ENCODE measurements at places on chromosomes 11 and 22.
A peak's percentile ranks its signal among the peaks of the same experiment; 100 is the strongest.

GRCh38 chr11:82995754-82996398 lies 75.8 kb downstream of the RAB30 start:
- H3K4me1 ChIP-seq: no peaks in the 10 kb centered on the region
- H3K36me3 ChIP-seq: no peaks in the 10 kb centered on the region
- no peak for DNase-seq
- no peak overlapping the region for H3K4me3 ChIP-seq
- H3K27me3 ChIP-seq: no peaks in the 10 kb centered on the region
- no peak overlapping the region for H3K27ac ChIP-seq

- no peaks in the 10 kb centered on the region for H3K36me3 ChIP-seq
- no peak for DNase-seq
- no peaks in the 10 kb centered on the region for H3K27me3 ChIP-seq
- H3K4me3 ChIP-seq: no peak overlapping the region
- H3K4me1 ChIP-seq: peaks cover 15% of the 10 kb centered on the region
Measured at GRCh38 chr22:29032584-29032983, 29.0 kb downstream of the C22orf31 start.

- no peak overlapping the region for H3K27ac ChIP-seq
- peak; percentile 47 for DNase-seq
- H3K36me3 ChIP-seq: no peaks in the 10 kb centered on the region
- H3K4me3 ChIP-seq: peak overlapping the region; percentile 50
Measured at GRCh38 chr22:38843201-38843656, 599 bp downstream of the NPTXR start.

DNA sequence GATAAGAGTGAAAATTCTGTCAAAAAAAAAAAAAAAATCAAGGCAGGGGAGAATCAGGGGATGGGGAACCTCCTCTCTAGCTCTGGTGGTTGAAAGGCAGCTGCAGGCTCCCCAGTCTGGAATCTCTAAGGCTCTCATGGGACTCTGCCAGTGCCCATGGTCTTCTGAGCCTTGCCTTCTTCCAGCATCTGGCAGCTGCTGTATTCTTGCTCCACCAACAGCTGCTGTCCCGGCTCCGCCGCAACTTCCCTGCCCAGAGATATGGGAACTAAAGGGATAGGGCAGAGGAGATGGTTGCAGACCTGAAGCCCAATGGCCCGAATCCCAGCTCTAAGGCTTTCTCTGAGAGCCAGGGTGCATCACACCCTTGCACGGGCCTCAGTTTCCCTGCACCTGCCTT lies 49.5 kb upstream of the PHF21B start:
- no peaks in the 10 kb centered on the region for H3K27me3 ChIP-seq
- no peaks in the 10 kb centered on the region for H3K36me3 ChIP-seq
- no peak overlapping the region for H3K4me3 ChIP-seq
- no peak overlapping the region for H3K27ac ChIP-seq

- H3K27me3 ChIP-seq: no peaks in the 10 kb centered on the region
- H3K4me1 ChIP-seq: no peaks in the 10 kb centered on the region
- H3K4me3 ChIP-seq: no peak overlapping the region
- no peak for DNase-seq
- no peaks in the 10 kb centered on the region for H3K36me3 ChIP-seq
Measured at GRCh38 chr11:72370201-72370600, 64.1 kb downstream of the CLPB start.

- H3K4me1 ChIP-seq: no peaks in the 10 kb centered on the region
- no peak for DNase-seq
- no peaks in the 10 kb centered on the region for H3K27me3 ChIP-seq
- H3K27ac ChIP-seq: no peak overlapping the region
Measured at GRCh38 chr11:32168924-32169323, 78.0 kb downstream of the RCN1 start.

DNA sequence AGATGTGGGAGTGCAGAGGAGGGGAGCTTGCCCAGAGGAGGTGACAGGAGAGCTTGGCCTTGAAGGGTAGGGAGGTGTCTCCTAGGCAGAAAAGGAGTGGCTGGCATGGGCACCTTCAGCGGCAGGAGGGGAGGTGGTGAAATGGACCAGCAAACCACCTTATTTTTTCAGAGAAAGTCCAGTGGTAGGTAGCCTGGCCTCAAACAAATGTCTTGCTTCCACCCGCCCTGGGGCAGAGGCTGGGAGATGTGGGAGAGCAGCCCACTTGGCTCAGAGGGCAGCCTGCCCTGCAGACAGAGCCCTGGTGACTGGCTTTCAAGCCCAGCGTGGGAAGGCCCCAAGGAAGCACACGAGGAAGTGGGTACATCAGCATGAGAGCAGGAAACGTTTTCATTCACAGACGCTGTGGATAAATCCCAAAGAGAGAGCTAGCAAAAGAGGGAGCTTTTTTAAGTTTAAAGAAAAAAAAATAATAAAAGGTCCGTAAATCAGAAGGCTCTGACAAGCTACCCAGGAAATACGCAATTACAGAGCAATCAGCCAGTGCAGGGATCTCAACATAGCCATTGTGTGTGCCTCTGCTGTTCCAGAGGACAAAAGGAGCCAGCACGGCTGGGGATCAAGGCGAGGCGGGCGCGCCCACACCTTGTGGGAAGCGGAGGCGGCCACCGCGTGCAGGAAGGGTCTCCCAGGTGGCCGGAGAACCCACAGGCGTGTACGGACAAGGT lies 238.7 kb upstream of the PLET1 start:
- no peak overlapping the region for H3K4me3 ChIP-seq
- H3K4me1 ChIP-seq: peaks cover 7% of the 10 kb centered on the region
- no peaks in the 10 kb centered on the region for H3K27me3 ChIP-seq
- DNase-seq: peak; percentile 49
- H3K27ac ChIP-seq: no peak overlapping the region

DNA sequence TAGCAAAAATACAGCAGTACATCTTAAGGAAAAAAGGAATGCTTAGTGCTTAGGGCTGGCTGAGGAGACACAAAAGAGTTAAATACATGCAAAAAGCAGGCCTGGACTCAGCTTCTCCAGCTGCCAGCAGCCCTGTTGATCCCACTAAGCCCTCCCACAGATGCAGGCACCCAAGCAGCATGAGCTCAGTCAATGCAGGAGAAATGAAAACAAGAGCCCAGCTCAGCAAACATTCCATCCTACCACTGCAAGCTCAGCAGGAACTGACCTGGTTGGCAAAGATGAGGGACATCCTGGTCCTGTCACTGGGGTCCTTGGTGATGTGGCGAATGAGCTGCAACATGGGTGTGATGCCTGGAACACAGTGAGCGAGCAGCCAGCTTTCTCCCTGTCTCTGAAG lies 5.8 kb downstream of the CYB5R2 start:
- H3K4me3 ChIP-seq: no peak overlapping the region
- H3K4me1 ChIP-seq: no peaks in the 10 kb centered on the region
- no peak overlapping the region for H3K27ac ChIP-seq
- no peak for DNase-seq

GRCh38 chr11:105937331-105937730 lies 84.7 kb downstream of the MSANTD4 start:
- H3K27me3 ChIP-seq: no peaks in the 10 kb centered on the region
- H3K36me3 ChIP-seq: no peaks in the 10 kb centered on the region
- no peak overlapping the region for H3K27ac ChIP-seq
- no peak for DNase-seq
- H3K4me1 ChIP-seq: no peaks in the 10 kb centered on the region

DNA sequence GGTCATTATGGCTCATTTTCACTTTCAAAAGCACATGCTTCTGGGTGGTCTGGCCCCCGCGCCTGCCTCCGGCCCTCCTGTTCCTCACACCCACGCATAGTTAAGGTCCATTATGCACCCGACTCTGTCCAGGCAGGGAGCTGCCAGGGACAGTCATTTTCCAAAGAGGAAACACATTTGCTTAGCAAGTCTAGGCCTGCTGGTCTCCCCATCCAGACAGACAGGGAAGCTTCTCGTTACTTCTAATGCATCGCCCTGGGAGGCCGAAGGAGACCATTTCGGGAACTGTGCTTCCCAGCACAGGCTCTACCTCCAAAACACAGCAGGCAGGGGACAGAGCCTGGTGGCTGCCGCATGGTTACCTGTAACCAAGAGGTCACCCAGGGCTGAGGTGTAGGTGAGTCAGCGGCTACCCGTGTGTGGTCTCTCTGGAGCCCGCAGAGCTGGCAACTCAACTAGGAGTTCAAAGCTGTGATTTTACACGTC lies 87.1 kb upstream of the SHANK2 start:
- no peaks in the 10 kb centered on the region for H3K4me1 ChIP-seq
- no peaks in the 10 kb centered on the region for H3K36me3 ChIP-seq
- DNase-seq: no peak
- no peak overlapping the region for H3K4me3 ChIP-seq
- H3K27me3 ChIP-seq: no peaks in the 10 kb centered on the region
- no peak overlapping the region for H3K27ac ChIP-seq

DNA sequence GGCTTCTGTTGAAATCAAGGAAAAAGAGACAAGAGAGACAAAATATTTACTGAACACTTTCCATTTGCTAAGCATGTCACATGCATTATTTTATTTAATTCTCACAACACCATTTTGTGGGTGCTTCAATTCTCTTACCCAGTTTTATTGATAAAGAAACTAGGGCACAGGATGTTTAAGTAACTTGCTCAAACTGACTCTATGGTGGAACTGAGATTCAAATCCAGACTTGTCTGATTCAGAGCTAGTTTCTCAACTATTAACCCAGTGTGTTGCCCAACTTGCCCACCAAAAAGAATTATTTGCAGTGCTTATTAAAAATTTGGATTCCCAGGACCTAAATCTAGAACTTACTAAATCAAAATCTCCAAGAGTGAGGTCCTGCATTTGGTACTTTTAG lies 21.5 kb upstream of the MSANTD4 start:
- H3K4me3 ChIP-seq: no peak overlapping the region
- DNase-seq: no peak
- no peaks in the 10 kb centered on the region for H3K36me3 ChIP-seq
- no peaks in the 10 kb centered on the region for H3K4me1 ChIP-seq
- no peak overlapping the region for H3K27ac ChIP-seq

All from H1 (cell line).